Mesothelial cell of epicardium (in vitro differentiated cells): ENCODE measurements at places on chromosomes 4 and X. TPM values are rescaled to one million over a fixed set of nuclear protein-coding genes. Genes with fewer than 3 reads are reported as not detected.

DNA sequence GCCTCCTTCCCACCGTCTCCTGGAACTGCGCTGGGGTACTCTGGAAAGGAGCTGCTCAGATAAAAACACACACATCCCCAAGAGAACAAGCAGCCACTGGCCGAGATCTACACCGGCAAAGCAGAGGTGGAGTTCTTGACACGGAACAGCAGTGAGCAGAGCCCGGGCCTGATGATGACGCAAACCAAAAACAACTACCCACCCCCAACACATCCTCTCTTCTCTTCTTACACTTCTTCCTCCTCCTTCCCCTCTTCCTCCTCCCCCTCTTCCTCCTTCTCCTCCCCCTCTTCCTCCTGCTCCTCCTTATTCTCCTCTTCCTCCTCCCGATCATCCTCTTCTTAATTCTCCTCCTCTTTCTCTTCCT is 4.6 kb downstream of the PNMA5 start:
- DNase-seq: no peak

DNA sequence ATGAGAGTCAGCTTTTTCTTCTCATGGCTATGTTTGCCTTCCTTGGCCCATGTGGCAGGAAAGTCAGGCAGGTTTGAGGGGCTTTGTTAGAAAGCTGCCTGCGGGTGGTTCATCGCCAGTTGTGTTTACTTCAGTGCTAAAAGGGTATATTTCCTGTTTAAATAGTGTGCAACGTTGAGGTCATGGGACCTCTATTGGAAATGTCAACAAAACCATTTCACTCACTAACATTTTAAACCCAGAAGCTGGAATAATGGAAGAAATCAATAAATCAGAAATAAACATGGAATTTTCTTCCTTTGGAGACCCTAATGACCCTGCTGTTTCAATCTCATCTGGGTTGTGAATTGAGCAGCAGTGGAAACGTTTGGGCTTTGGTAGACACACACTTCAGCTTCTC is 185.8 kb downstream of the ANKRD50 start:
- DNase-seq: no peak

- DNase-seq: no peak
These were observed 59.1 kb downstream of the ANXA3 start for GRCh38 chr4:78610546-78611214.

DNA sequence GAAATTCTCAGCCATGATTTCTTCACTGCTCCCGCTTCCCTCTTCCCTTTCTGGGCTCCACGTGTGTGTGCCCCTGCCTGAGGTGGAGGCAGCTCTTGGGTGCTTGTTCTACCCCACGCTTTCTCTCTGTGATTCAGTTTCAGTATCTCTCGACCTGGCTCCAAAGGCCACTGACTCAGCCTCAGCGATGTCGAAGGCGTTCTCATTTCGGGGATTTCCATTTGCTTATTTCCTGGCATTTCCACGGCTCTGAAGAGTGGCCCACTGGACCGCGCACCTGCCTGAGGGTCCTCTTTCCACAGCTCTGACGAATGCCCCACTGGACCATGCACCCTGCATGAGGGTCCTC is 52.4 kb downstream of the GAK start:
- DNase-seq: no peak

- DNase-seq: no peak
These were observed 19.9 kb downstream of the DCHS2 start for GRCh38 chr4:154471526-154472331.

The CNGA2 gene
- total RNA-seq: not detected in 3 replicates

The NUDT10 gene
- total RNA-seq: 5.7 to 5.9 TPM (median 5.8 TPM) in 3 replicates

The KLHL34 gene
- total RNA-seq: not detected in 3 replicates
